ENCODE measurements at places on chromosomes 7 and 10. TPM values are rescaled to one million over a fixed set of nuclear protein-coding genes. Genes with fewer than 3 reads are reported as not detected.
A peak's percentile ranks its signal among the peaks of the same experiment; 100 is the strongest.

GRCh38 chr7:30389791-30390190 is 88.8 kb downstream of the NOD1 start:
- no peak for DNase-seq

DNA sequence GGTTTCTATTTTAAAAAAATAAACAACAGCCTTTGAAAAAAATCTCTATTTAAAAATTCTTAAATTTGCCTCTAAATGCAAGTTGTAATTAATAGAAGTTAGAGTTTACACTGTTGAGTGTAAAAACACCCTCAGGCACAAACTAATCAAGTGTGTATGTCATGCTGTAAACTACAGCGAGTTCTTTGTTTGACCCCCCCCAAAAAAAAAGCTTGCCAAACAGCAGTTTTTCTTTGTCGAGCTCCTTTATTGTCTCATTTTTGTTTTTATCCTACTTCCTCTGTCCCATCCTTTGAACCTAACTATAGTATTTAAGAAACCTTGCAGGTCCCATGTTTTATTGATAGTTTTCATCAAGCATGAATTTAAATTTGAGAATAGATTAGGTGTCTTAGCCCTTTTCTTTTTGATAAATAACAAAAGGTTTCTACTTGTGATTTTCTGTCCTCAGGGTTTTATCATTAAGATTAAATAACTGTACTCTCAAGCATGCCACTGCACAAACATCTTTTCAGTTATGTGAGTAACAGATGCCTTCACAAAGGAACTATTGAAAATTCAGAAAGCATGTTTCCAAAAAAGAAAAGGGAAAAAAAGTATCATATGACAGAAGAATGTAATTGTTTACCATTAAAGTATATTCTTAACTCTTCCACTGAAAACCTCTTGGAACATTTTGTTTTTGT is 176.0 kb downstream of the ARID5B start:
- no peak for DNase-seq

GRCh38 chr7:117127585-117128168 is 174.4 kb downstream of the ST7 start:
- no peak for DNase-seq

- no peak for DNase-seq
These were observed 305.0 kb downstream of the PTEN start for GRCh38 chr10:88168171-88169036.

DNA sequence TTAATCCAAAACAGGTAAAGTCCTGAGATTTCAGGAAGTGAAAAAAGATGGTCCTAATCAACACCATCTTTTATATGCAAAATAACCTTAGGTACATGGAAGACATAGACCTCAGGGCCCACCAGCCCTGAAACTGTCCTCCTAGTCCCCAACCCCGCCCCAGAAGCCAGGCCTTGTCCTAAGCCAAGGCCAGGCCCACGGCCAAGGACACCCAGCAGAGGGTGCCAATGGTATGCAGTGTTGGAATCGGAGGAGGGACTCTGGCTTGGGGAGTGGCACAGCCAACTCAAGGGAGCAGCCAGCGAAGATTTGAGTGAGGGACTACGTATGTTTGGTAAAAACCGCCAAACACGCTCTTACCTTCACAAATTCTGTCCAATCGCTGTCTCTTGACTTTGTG is 96.7 kb downstream of the ZRANB1 start:
- peak; percentile 72 for DNase-seq

The BCAP29 gene
- total RNA-seq = 25.1 TPM

DNA sequence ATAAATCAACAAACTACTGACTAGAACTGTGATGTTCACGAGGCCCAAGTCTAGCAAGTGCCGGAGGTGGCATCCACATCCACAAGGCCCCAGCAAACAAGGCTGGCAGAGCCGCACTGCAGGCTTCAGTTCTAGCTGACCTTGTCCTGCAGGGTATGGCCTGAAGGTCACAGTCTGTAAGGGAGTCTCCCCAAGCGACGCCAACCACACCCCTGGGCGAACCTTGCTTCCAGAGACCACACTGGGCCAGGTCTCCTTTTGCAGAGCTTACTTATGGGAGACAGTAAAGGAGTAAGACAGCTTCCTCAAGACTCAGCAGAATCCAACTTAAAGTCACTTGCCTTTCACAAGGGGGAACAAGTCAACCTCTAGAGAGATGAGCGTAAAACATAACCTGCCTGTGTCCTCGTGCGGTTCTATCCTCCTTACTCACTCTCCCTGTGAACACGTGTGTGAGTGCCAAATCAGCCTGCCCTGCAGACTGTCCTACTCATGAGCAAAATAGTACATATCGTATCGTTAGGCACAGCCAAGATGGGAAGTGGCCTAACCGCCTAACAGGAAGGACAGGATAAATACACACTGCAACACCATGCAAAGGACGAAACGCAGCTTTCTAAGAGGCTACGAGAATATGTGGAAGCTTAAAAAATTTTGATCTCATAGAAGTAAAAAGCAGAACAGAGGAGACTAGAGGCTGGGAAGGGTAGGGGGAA is 22.7 kb downstream of the FAM53B start:
- no peak for DNase-seq

The FFAR4 gene
- total RNA-seq = 0.25 TPM

The ARPC1B gene
- 37.4 TPM for total RNA-seq

DNA sequence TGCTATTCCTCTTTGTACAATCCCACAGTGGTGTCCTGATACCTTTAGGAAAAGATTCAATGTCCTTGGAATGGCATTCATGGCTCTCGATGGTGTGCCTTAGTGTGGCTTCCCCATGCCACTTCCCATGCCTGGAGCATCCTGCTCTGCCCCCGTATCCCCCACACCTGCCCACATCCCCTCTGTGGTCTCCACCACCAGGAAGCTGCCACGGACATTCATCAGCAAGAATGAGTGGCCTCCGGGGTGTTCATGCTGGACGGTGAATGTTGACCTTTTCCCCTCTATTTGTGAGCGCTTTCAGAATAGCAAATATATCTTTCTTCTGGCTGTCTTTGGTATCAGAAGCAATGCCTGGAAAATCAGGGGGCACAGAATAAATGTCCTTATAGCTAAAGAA is 262.0 kb upstream of the NRP1 start:
- no peak for DNase-seq

The AGMO gene
- 33.0 TPM for total RNA-seq

- no peak for DNase-seq
These were observed 40.6 kb downstream of the SYPL1 start for GRCh38 chr7:106071356-106071998.

GRCh38 chr7:93310346-93310745 is 78.2 kb downstream of the VPS50 start:
- DNase-seq = no peak

The CALHM3 gene
- total RNA-seq = not detected

DNA sequence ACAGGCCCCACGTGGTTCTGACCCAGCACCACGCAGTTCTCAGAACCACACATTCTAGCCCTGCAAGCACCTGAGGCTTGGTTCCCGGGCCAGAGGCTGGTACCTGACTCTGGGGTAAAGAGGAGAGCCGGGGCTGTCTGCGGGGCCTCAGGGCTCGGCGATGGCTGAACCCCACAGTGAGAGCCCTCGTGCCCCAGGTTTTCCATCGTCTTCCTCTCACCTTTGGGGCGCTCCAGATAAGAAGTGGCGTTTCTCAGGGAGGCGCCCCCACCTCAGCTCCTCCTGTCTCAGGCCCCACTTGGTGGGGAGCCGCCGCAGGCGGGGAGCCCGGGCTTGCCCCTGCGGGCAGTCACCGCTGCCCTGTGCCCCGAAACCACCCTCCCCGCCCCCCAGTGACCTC is 2.2 kb upstream of the LANCL2 start:
- DNase-seq = no peak

- DNase-seq = no peak
These were observed 88.9 kb downstream of the ATE1 start for GRCh38 chr10:121838931-121839330.

GRCh38 chr7:146725520-146725919 is 608.9 kb downstream of the CNTNAP2 start:
- no peak for DNase-seq

- DNase-seq = no peak
These were observed 705 bp downstream of the SLF2 start for GRCh38 chr10:100913470-100913865.

DNA sequence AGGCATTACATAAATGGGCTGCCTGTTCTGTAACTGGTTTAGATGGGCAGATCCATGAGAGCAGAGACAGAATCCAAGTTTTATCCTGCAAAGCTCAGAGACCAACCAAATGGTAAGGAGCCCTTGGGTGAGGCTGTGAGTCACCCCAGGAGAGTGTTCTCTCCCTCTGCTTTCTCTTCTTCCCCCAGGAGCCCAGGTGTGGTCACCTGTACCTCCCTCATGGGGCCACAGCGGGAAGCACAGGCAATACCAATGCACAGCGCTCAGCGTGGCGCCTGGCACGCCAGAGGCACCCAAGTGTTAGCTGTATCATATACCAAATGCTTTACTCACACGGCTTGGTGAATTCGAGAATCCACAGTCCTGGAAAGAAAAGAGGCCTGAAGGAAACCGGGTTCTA is 39.4 kb downstream of the CTBP2 start:
- DNase-seq = no peak

DNA sequence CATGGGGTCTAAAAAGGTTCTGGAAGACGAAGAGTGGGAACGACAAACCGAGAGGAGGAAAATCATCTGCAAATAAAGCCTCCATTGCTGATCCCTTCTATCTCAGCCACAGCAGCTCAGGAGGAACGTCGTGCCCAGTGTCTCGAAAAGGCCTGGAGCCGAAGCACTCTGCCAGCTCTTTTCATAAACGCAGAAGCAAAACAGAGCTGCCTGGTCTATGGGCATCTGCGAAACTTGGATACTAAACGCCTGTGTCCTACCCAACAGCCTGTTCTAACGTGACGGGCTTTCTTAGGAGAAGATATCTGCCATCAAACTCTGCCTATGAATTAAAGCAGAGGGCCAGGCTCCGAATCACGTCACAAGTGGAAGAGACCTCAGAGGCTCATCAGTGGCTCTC is 68.7 kb downstream of the GNA12 start:
- DNase-seq = no peak

- no peak for DNase-seq
These were observed 734.0 kb upstream of the ANKRD30A start for GRCh38 chr10:36391405-36391804.

- no peak for DNase-seq
These were observed 6.5 kb upstream of the CPED1 start for GRCh38 chr7:120981888-120982615.

The SLC29A4 gene
- total RNA-seq = 2.9 TPM

DNA sequence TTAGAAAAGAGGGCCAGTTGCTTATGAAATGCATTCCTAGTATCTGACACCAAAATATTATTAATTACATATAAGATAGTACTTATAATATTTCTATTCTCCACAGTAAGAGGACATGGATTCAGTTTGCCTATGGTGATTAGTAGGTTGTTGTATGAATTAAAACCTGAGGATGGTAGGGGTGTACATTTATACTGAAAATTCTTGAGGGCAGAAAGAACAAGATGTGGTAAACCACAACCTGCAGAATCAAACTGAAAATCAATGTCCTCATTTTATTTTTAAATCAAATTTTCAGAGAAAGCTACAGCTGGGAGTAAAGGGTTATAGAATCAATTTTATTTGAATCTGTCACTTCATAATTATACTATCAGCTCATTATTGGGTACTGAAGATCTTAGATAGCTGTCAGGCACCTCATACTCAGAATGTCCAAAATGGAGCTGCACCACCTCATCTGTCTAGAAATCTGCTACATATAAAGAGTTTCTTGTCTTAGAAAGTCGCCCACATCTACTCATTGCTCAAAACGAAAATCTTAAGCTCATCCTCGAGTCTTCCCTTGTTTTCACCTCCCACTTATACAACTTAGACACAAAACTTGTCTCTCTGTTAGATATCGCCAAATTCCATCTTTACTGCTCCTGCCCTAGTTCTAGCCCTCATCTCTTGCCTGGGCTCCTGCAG is 65.4 kb downstream of the MYO3A start:
- DNase-seq = no peak

GRCh38 chr10:129655007-129655678 is 188.1 kb downstream of the MGMT start:
- DNase-seq = no peak

DNA sequence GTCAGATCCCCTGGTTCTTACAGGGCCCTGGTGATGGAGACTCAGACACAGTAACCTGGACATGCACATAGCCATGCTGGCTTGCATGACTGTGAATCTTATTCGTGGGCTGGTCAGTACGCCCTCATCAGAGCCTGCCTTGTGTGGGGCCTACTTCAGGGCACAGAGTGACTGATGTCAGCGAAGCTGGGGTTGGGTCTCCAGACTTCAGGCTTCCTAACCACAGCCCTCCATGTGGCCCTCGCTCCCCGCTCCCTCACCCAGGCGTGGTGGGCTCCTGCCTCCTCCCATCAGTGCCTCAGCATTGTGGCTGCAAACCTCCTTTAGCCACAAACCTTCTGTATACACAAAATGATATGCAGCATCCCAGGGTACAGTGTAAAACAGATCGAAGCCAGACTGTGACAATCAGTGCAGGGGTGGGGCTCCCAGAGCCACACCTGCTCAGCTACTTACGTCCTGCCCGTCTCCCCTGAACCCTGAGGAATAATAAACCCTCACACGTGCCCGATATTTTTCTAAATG is 7.1 kb upstream of the C10orf105 start:
- DNase-seq = no peak

DNA sequence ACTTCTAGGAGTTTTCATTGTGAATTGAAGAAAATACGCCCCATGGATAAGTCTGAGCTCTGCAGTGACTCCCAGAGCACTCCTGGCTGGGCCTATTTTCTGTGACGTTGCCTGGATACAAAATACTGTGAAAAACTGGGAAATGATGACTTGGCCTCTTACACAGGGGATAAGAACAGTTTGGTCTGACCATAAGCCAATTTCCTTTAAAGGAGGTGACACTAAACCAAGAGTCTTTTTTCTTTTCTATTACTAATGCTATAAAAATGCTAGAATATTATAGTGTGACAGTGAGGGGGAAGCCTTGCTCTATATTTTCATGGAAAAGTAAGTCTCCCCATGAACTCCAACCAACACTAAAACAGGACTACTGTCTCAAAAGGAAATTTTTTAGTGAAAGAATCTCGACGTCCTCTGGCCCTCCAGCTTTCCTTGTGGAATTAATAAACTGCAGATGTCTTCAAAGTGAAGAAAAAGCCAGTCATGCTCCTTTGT is 45.5 kb downstream of the MYOF start:
- no peak for DNase-seq

The STEAP1 gene
- total RNA-seq = 5.5 TPM

The IGFBP3 gene
- total RNA-seq = 140 TPM

DNA sequence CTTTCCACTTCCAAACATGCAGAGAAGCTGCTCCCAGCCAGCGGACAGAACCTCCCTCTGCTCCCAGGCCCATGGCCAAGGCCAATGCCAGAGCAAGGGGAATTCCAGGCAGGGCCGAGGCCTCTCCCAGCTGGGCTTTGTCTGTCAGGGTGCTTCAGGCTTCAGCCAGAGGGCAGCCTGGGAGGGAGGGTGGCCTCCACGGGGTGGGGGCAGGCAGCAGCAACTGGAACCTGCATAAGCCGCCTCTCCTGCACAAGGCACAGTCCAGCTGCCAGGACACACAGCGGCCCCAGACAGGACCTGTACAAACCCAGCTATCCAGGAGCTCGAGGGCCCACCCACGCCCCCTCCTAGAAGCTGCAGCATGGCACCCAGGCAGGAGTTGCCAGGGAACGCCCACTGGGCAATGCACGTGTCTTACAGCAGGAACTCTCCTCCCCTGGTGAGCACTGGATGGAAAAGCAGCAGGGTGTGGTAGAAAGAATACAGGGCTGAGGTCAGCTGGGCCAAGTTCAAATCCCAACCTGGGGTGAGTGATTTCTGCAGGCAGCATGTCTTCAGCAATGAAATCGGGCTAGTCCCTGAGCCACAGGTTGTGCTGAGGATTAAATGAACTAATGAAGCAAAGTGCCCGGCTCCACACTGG is 7.6 kb downstream of the FAM53B start:
- DNase-seq = peak; percentile 85

GRCh38 chr10:117442944-117443685 is 67.9 kb upstream of the PDZD8 start:
- DNase-seq = peak; percentile 88

The MKX gene
- total RNA-seq = 0.30 TPM

The MTG1 gene
- 47.3 TPM for total RNA-seq

All from left lobe of liver (tissue), 2 donors.